ENCODE measurements at places on chromosomes 2 and 18.

DNA sequence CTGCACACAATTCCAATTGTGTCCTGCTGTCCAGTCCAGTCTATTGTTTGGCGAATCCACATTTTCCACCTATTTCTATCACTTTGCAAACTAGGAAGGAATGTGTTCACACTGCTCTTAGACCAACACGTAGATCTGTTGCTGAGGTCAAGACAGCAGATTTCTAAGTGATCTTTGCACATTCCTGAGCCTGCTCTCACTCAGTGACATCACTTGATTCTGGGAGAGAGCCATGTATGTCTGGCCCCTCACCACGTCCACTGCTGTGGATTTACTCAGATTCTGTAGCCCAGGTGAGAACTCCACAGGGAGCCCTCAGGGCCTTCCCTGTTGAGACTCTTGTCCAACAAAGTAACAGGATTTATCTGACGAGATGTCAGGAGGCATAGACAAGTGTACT, 317.2 kb downstream of the TSN start:
- no peak for DNase-seq

DNA sequence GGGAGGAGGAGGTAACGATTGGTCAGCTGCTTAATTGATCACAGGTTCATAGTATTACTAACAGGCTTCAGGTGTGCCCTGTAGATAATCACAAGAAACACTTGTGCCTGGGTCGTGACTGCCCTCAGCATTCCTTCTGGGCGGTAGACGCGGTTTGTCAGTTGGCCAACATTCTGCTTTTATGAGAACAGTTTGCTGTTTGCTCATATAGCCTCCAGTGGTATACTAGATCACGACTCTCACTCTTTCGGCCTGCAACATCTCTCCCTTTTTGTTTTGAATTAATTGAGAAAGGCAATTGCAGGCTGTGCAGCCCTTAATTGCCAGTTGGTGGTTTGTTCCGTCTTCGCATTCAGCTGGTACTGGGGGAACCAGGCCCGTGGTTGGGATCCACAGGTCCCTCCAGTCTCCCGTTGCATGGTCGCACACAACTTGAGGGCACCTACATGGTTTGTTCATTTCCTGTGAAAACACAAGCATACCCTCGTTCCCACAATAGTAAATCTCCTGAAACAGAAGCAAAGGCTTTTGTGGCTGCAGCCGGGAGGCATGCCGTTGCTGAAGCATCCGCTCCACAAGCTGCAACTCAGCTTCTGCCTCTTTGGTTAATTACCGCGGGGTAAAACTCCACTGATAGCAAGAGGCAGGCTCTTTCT, 30.3 kb upstream of the GPR17 start:
- DNase-seq: no peak

- DNase-seq: no peak
Observed at GRCh38 chr2:235493775-235494715, at the start of gene AGAP1. TSS of gene AGAP1 (plus strand) at chr2:235494043.

DNA sequence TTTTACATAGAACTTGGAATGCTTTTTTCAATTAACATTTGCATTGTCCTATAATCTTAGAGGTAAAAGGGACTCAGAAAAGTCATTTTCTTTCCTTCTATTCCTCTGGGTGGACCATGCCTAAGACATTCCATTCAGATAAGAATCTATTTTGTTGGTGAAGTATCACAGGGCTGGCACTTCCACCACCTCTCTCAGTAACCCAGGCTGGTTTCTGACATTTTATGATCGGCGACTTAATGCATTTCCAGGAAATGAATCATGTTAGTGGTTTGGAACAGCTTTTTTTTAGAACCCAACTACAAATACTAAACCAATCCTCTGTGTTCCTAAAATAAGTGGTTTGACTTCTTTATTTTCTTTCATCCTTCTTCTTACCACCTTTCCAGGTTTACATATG, 27.0 kb downstream of the GAD1 start:
- DNase-seq: no peak

GRCh38 chr18:77146249-77147080, 13.9 kb upstream of the MBP start:
- DNase-seq: no peak

- DNase-seq: no peak
Observed at GRCh38 chr2:136012315-136012714, 26.9 kb upstream of the DARS1 start.

- DNase-seq: no peak
Observed at GRCh38 chr18:250685-251084, 17.2 kb downstream of the THOC1 start.

DNA sequence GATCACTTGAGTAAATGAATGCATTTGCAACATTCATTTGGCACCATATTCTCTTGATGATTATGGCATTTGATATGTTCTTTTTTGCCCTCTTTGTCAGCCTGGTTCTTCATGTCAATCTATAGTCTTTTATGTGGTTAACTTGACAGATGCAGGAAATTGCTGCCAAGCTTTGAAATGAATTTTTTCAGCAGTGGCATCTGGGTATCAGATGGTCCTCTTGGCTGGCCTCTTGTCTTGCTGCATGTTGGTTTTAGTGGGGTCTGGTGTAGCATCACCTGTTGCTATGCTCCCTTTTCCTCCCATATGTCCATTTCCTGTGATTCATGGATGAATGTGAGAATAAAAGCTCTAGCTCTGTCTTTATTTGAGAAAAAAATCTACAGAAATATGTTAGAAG, 119.9 kb downstream of the DPP4 start:
- no peak for DNase-seq
